ENCODE measurements at places on chromosomes 4 and X.

GRCh38 chr4:156556336-156556735 lies 415.3 kb downstream of the PDGFC start:
- no peak for DNase-seq

DNA sequence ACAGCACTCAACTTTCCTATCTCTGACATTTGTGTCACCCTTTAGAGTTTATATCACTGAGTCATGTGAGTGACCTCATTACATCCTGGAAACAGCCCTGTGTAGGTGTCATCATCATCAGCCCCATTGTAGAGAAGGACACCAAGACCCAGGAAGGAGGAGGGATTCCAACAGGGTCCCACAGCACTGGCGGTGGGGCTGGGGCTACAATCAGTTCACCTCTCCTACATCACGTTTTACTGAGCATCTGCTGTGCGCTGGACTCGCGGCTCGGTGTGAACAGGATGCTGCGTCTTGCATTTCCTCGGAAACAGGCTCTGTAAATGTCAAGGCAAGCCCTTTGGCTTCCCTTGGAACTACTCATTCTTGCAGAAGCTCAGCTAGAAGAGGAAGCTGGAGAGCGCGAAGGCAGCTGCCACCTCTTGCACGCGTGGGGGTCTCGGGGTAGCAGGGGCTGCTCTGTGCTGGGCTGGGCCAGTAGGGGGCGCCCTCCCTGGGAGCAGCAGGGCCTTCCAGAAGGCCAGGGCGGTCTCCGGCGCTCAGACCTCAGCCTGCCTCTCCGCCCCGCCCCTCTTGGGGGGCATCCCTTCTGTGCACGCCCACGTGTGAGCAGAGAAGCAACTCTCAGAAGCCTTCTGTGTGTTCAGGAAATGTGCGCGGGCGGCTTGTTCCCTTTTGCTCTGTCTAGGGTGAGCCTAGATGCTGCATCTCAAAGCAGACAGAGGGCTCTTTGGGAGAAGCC lies 29.0 kb downstream of the REELD1 start:
- no peak for DNase-seq

DNA sequence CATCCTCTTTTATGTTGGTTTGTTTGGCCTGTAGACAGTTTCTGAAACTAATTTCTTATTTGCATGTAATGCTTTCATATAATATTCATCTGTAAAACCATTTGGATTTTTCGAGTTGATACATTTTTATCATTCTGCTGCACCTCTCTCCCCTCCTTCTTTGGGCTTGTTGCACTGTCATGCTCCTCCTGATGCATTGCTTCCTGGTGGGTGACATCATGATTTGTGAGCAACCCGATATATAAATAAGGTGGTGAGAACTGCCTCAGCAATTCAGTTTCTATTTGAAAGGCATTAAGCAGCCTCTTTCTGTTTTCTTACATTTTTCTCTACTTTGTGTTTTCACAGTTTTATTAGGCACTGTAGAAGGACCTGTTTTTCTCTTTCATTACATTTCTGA lies 515.7 kb downstream of the RPA4 start:
- no peak for DNase-seq

- no peak for DNase-seq
Measured at GRCh38 chr4:115596265-115597001, 483.0 kb upstream of the NDST4 start.

- no peak for DNase-seq
Measured at GRCh38 chr4:124804041-124804440, 91.5 kb upstream of the ANKRD50 start.

Data from NCI-H2081 treated with DMSO at 0.1 percent for 48 hours (cell line).